ENCODE measurements at places on chromosomes 7 and 10.
A peak's percentile ranks its signal among the peaks of the same experiment; 100 is the strongest.

DNA sequence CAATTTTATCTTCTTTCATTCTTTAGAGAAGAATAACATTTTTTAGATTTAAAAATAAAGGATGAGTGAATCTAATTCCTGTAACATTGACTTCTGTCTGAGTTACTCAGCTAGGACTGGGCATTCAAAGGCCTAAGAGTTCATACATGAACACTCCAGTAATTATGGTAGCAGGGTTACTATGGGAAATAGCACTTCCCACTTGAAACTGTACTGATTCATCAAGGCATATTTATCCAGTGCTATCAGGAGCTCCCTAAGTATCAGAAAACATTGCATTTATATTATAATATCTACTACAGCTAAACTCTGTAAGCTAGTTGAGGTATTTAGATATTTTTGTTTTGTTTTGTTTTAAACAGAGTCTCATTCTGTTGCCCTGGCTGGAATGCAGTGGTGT, 41.8 kb downstream of the NDUFB2 start:
- no peak for DNase-seq

DNA sequence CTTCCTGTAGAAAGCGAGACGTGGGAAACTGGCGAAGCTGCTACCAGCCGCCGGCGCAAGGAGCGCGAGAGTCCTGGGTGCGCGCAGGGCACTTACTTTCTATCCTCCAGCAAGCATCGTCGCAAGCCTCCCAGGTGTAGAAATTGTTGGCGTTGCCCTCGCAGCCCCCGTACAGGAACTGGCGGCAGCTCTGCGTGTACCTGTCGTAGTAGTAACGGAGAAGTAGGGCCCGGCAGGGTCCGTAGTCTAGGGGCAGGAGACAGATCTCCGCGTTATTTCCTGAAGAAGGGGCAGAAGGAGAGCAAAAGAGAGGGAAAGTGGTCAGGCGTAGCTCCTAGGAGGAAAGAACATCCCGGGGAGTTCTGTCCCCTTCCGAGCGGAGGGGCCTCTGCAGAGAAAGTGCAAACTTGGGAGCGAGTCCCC, 501 bp downstream of the TFPI2 start:
- peak; percentile 72 for DNase-seq

DNA sequence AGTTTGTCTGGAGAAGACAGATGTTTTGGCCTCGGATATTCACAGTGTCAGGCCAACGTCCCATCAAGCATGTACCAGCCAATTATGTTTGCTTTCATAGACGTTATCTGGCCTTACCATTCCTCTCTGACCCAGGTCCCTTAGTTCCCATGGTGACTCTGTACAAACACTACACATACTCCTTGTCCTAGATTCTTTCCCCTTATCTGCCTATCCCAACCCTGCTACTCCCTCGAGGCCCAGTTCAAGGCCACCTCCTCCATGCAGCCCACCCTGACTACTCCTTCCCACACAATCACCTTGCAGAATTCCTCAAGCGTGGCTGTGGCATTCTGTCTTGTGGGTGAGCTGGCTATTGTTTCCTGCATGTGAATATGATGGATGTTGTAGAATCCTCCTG, 155.2 kb downstream of the PRKAG2 start:
- DNase-seq, result no peak

DNA sequence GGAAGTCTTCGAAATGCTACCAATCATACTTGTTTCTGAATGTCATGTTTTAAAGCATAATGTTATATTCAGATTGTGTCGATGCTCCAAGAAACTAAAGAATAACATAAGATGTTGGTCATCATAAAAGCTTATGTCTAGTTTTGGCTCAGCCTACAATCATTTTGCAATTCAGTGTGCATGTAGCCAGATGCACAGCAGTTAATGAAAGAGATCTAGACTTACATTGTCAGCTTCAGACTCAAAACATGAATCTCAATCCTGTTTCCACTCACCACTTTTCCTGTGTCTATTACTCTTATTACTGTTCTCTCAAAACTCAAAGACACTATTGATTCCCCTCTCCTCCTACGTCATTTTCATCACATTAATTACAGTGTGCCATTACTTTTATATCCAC, 21.4 kb downstream of the TMEM196 start:
- no peak for DNase-seq

GRCh38 chr10:13420532-13421307, 72.6 kb upstream of the SEPHS1 start:
- DNase-seq, result no peak
